ENCODE measurements at places on chromosomes 4 and X. TPM values are rescaled to one million over a fixed set of nuclear protein-coding genes. Genes with fewer than 3 reads are reported as not detected.
A peak's percentile ranks its signal among the peaks of the same experiment; 100 is the strongest.

- no peak overlapping the region for H3K27ac ChIP-seq
- no peaks in the 10 kb centered on the region for H3K36me3 ChIP-seq
- H3K27me3 ChIP-seq = no peaks in the 10 kb centered on the region
- DNase-seq = no peak
- no peak overlapping the region for H3K4me3 ChIP-seq
These were observed 109.8 kb upstream of the PCDH7 start for GRCh38 chr4:30610361-30610760.

GRCh38 chrX:112545051-112545450 is 134.7 kb downstream of the LHFPL1 start:
- no peak overlapping the region for H3K4me3 ChIP-seq
- no peaks in the 10 kb centered on the region for H3K27me3 ChIP-seq
- H3K4me1 ChIP-seq = no peaks in the 10 kb centered on the region
- H3K36me3 ChIP-seq = no peaks in the 10 kb centered on the region

The SRD5A3 gene
- 9.0 TPM for total RNA-seq

The PDLIM5 gene
- 104 TPM for total RNA-seq

- H3K36me3 ChIP-seq = no peaks in the 10 kb centered on the region
- H3K27ac ChIP-seq = no peak overlapping the region
- no peaks in the 10 kb centered on the region for H3K27me3 ChIP-seq
- H3K4me1 ChIP-seq = peaks cover 8% of the 10 kb centered on the region
- H3K4me3 ChIP-seq = no peak overlapping the region
- DNase-seq = no peak
These were observed 85.5 kb upstream of the TET2 start for GRCh38 chr4:105061136-105061696.

The DOK7 gene
- not detected for total RNA-seq

- H3K4me1 ChIP-seq = no peaks in the 10 kb centered on the region
- H3K27me3 ChIP-seq = no peaks in the 10 kb centered on the region
- DNase-seq = no peak
- no peak overlapping the region for H3K27ac ChIP-seq
These were observed 556.5 kb downstream of the IL1RAPL1 start for GRCh38 chrX:29143756-29144155.

The BANK1 gene
- 5.7 TPM for total RNA-seq

DNA sequence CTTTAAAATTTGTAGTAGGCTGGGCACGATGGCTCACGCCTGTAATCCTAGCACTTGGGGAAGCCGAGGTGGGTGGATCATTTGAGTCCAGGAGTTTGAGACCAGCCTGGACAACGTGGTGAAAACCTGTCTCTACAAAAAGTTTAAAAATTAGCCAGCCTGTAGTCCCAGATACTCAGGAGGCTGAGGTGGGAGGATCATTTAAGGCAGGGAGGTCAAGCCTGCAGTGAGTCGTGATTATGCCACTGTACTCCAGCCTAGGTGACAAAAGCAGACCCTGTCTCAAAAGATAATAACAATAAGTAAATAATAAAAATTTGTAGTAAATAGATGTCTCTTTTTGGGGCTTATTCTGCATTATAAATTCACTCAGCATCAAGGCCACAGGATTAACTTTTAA is 118.5 kb downstream of the IRF2 start:
- no peak for DNase-seq
- peak overlapping the region; percentile 74 for H3K27ac ChIP-seq
- H3K4me3 ChIP-seq = no peak overlapping the region
- H3K4me1 ChIP-seq = no peaks in the 10 kb centered on the region
- H3K27me3 ChIP-seq = no peaks in the 10 kb centered on the region
- H3K36me3 ChIP-seq = no peaks in the 10 kb centered on the region

- H3K4me3 ChIP-seq = no peak overlapping the region
- H3K27ac ChIP-seq = no peak overlapping the region
- no peaks in the 10 kb centered on the region for H3K27me3 ChIP-seq
- H3K36me3 ChIP-seq = no peaks in the 10 kb centered on the region
These were observed 1.5 kb upstream of the DCAF12L2 start for GRCh38 chrX:126167560-126167959.

DNA sequence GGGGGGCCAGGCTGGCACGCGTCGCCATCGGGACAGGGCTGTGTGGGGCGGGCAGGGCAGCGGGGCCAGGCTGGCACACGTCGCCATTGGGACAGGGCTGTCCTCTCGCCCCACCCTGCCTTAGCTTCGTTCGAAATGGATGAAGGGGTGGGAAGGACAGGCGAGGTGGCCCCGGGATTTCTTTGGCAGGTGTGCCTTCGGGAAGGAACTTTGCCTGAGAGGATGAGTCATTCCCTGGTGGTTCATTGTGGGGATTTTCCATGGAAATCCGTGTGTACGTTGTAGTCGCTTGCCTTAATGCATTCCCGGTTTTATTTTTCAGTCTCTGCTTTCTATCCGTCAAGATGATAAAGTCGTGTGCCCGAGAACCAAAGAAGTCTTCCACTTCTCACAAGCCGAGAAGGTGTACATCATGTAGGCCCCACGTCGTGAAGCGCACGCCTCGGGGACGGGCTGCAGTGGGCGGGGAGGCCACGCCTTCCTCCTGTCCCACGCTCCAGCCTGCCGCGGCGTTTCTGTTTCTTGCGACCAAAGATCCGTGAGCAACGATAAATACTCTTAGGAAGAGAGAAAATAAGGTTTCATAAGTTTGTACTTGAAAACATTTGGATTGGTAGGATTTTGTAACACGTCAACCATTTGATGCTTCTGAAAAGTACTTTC is 8.1 kb upstream of the UVSSA start:
- no peak for DNase-seq
- no peaks in the 10 kb centered on the region for H3K4me1 ChIP-seq
- H3K27me3 ChIP-seq = no peaks in the 10 kb centered on the region
- no peak overlapping the region for H3K4me3 ChIP-seq

GRCh38 chr4:29459926-29460325 is 1260.2 kb upstream of the PCDH7 start:
- H3K27me3 ChIP-seq = no peaks in the 10 kb centered on the region
- no peaks in the 10 kb centered on the region for H3K36me3 ChIP-seq
- no peak overlapping the region for H3K27ac ChIP-seq
- DNase-seq = no peak
- H3K4me3 ChIP-seq = no peak overlapping the region

The AMBN gene
- total RNA-seq = not detected

The MAGEC3 gene
- not detected for total RNA-seq

DNA sequence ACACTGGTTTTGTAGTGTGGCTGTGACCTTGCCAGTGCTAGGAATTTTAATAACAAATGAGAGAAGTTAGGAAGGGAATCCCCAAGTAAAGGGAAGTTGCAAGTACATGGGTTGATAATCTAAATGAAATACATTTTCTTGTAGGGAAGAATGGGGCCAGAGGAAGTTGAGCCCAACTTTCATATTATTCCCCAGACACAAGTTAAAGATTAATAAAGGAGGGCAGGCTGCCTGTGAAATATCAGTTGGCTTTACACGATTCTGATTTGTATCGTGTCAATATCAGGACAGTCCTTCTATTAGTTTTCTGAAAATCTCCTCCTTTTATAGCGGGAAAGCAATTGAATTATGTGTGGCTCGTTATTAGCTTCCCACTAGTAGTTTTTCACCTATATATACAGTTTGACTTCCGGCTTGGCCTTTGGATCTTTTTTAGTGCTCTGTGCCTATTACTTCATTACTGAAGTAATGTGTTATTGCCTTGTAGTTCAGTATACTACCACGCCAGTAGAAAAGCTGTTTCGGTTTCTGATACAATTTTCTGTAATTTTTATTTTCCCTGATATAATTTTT is 1.7 kb downstream of the PDLIM5 start:
- DNase-seq = no peak
- H3K4me3 ChIP-seq = peak overlapping the region; percentile 94
- peak overlapping the region; percentile 97 for H3K27ac ChIP-seq

DNA sequence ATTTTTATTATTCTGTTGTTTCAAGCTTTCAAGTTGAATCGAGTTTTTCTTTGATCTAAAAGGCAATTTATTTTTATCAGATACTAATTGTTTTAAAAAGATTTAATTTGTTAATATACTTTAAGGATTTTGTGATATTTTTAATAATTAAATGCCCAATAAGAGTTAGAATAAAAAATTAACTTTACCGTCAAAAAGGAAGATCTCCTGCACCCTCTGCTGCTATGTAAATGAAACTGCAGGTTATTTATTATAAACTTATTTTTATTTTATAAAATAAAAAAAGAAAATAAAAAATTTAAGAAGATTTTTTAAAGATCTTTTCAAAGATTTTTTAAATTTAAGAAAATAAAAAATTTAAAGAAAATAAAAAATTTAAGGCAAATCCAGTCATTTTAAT is 166.1 kb downstream of the CCSER1 start:
- no peak overlapping the region for H3K4me3 ChIP-seq
- H3K36me3 ChIP-seq = no peaks in the 10 kb centered on the region
- H3K4me1 ChIP-seq = no peaks in the 10 kb centered on the region
- DNase-seq = no peak

The CNOT6L gene
- total RNA-seq = 32.1 TPM

The MAGEB6B gene
- total RNA-seq = not detected

The SYP gene
- 3.1 TPM for total RNA-seq

DNA sequence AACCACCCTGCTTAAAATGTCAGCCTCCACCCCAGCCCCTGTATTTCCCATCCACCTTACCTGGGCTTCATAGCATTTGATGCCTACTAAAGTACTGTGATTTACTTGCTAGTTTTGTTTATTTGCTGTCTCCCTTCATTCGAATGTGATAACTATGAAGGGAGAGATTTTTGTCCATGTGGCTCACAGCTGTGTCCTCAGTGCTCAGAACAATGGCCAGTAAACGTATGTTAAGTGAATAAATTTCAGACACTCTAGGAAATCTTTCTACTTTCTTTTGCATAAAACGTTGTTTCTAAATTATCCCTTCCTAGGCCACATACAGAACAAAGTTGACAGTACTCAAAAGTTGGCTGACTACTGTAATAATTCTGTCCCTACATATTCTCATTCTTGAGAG is 114.7 kb upstream of the OTUD4 start:
- H3K27ac ChIP-seq = no peak overlapping the region
- H3K4me3 ChIP-seq = no peak overlapping the region
- no peak for DNase-seq

- no peak for DNase-seq
- no peak overlapping the region for H3K4me3 ChIP-seq
- H3K36me3 ChIP-seq = no peaks in the 10 kb centered on the region
- H3K4me1 ChIP-seq = peaks cover 9% of the 10 kb centered on the region
- no peak overlapping the region for H3K27ac ChIP-seq
These were observed 23.4 kb downstream of the BCOR start for GRCh38 chrX:40074080-40074958.

DNA sequence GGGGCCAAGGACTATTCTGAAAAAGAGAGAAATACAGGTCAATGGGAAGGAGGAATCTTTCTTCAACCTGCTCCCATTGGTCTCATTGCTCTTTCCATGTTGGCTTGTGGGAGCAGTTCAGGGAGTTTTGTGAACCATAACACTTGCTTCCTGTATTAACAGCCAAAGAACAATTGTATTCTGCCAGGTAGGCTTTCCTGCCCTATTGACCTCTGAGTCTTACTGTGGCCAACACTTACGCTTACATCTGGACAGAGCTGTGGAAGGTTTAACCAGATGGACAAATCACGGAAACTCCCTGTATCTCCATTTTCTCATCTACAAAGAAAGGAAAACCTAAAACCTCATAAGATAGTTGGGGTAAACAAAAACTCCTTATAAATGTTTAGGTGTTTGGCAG is 30.7 kb downstream of the MID1IP1 start:
- no peak for DNase-seq
- H3K36me3 ChIP-seq = no peaks in the 10 kb centered on the region
- H3K27ac ChIP-seq = no peak overlapping the region
- no peaks in the 10 kb centered on the region for H3K4me1 ChIP-seq
- H3K4me3 ChIP-seq = no peak overlapping the region

DNA sequence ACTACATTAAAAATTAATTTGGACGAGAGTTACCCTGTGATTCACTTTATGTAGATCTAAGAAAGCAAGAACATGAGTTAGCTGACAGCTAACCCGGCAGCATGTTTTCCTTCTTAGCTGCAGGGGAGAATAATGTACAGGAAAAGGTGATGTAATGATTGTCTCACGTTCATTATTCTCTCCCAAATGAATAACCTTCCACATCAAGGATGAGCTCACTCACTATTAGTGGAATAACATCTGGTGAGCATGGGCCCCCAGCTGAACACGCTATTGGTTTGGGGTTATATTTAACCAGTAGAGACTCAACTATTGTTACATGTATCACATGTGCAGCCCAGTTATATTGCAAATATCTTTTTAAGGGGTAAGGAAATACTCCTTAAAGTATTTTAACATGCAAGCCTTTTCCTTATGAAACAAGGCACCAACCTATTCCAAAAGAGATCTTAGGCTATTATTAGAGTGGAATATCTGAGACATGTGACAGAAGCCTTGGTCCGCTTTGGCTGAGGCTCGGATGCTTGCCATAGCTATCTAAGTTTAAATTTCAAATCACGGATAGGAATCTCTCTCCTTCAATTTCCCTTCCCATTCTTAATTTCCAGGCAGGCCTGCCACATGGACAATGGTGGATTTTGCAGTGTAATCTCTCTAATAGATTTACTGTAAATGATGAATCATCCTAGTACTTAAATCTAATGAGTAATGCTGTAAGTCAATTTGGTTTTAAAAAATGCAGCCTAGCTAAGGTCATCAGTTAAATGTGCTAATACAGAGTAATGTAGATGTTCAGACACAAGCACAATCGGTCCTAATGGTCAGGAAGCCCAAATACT is 99.0 kb upstream of the OTUD4 start:
- H3K27ac ChIP-seq = no peak overlapping the region
- H3K36me3 ChIP-seq = no peaks in the 10 kb centered on the region
- H3K4me1 ChIP-seq = no peaks in the 10 kb centered on the region
- H3K4me3 ChIP-seq = no peak overlapping the region
- H3K27me3 ChIP-seq = no peaks in the 10 kb centered on the region

DNA sequence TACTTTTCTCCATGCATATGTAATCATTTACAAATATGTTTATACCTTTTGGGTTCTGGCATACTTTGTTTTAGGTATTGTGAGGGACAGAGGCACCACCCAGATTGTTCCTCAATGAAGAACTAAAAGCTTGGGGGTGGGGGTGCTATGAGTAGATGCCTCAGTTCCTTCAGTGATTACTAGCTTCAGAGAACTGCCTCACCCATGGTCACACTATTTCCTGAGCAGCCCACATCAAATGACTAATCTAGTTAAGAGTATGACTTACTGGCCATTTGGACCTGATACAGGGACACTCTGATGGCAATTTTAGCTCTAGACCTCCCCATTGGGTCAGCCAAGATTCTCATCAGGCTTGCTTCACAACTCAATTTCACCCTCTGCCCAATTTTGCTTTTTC is 22.2 kb upstream of the CXXC4 start:
- no peak for DNase-seq
- H3K36me3 ChIP-seq = no peaks in the 10 kb centered on the region
- H3K4me3 ChIP-seq = no peak overlapping the region
- no peak overlapping the region for H3K27ac ChIP-seq
- no peaks in the 10 kb centered on the region for H3K27me3 ChIP-seq
- H3K4me1 ChIP-seq = no peaks in the 10 kb centered on the region

GRCh38 chrX:19616959-19617358 is 101.7 kb upstream of the MAP3K15 start:
- no peaks in the 10 kb centered on the region for H3K4me1 ChIP-seq
- H3K27ac ChIP-seq = no peak overlapping the region
- DNase-seq = no peak
- H3K27me3 ChIP-seq = no peaks in the 10 kb centered on the region

Measured in tibial nerve (tissue), 4 donors.